ENCODE measurements at places on chromosomes 7 and 10. TPM values are rescaled to one million over a fixed set of nuclear protein-coding genes. Genes with fewer than 3 reads are reported as not detected.

The ZNF438 gene
- 16.5 TPM for total RNA-seq

DNA sequence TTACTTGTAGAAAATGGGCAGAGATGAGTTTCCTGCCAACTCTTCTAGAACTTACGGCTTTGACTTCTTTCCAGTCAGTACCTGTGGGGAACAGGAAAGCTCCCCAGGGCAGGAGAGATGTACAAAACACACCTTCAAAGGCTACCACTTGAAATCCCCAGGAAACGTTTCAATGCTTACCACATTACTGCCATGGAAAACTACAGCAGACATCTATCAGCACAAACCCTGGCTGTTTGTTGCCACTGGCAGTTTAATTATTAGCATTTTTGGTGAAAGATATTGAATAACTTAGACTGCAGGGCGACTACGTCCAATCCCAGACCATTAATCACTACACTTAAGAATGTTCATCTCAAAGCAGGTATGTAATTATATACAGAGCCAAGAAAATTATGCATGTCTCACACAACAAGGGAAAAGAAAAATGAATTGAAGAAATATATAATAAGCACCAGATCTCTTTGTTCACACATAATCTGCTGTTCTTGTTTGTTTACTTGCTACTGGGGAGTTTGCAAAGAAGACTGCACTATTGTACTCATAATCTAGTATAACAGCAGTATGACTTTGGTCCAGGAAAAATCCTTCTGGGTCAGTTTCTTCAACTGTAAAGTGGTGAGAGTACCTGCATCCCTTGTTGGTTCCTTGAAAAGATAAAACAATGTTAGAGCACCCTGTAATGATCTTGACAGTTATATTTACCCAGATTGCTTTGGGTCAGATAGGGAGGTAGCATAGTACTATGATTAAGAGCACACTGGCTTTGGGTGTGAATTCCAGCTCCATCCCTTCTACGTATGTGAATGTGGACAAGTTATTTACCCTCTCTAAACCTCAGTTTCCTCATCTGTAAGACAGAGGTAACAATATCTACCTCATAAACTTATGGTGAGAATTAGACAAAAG, 138.3 kb downstream of the DOCK4 start:
- no peak for DNase-seq

DNA sequence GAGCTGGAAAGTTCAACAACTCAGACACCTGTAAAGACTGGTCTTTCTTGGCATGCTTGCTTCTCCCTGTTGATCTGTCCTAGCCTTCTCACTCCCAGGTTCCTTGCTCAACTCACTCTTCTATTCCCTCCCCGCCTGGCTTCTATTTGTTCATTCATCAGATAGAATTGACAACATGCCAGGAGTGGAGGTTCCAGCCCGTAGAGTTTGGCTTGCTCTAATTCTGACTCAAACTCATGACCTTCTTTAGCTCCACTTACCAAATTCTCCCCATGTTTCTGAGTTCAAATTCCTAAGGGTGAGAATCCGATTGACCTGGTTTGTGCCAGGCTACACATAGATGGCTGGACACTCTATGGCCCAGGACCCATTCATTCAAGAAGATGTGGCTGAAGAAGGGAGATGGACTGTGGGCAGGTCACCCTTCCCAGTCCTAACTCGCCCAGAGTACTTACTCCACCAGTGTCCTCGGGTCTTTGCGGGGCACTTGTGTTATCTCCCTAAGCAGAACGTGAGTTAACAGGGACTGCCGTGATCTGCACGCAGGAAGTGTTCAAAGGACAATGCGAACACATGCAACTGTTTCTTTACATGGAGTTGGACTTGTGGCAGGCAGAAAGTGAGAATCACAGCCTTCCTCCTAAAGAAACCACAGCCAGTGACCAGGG, 4.0 kb upstream of the TMEM236 start:
- DNase-seq = no peak

GRCh38 chr10:44172883-44173607, 211.9 kb downstream of the CXCL12 start:
- no peak for DNase-seq

DNA sequence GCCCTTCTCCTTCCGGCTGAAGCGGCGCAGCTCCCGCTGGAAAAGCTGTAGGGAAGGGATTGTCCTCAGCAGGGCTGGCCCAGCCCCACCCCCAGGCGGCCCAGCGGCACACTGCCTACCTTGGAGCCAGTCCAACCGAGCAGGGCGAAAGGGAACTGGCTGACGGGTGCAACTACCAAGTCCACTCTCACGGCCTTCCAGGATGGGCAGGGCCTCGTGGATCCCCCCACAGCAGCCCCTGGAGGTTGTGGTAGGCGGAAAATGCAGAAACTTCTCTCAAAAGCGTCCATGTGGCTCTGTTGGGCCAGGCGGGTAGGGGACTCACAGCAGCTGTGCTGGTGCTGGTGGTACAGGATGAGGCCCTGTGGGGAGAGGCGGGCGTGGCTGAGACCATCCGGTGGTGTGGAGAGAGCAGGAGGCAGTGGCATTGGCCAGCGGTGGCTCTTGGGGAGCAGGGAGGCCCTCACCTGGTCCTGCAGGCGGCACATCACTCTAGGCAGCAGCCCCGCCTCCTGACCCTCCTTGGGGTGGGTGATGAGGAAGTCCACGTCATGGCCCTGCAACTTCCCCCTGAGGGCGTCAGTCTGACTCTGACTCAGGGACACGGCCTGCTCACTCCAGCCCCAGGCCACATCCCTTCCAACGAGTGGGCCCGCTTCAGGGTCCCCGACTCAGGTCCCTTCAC, 8.4 kb upstream of the PGAM2 start:
- DNase-seq = peak; percentile 92

DNA sequence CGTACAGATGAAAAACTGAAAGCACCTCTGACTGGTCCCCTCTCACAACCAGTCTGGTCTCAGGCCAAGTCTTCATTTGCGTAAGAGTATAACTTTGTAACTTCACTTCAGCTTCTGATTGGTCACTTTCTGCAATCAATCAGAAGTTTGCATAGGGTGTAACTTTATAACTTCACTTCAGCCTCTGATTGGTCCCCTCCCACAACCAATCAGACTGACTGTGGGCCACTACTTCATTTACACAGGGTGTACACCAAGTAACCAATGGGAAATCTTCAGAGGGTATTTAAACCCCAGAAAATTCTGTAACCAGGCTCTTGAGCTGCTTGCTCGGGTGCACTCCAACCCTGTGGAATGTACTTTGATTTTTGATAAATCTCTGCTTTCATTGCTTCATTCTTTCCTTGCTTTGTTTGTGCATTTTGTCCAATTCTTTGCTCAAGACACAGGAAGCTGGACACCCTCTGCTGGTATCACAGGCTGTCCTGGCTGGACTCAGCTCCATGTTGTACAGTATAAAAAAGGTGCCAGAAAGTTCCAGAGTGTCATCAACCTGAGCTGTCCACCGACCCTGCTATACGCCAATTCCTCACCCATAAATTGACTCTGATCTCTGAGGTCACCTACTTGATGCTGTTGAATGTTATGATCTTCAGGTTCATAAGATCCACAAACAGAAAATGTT, 74.5 kb downstream of the COBL start:
- no peak for DNase-seq

DNA sequence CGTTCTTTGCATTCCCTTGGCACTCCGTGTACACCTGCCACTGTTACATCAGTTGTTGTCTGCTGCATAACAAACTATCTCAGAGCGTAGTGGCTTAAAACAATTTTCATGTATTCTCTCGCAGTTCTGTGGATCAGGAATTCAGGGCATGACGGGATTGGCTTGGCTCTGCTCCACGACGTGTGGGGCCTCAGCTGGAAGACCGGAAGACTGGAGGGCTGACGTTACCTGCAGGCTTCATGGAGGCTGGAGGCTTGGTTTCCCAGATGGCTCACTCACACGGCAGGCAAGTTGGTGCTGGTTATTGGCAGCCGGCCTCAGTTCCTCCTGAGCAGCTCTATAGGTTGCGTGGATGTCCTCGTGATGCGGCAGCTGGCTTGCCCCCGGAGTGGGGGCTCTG, 25.5 kb downstream of the NYAP1 start:
- DNase-seq = no peak

- DNase-seq = no peak
Measured at GRCh38 chr10:133079836-133080682, 7.7 kb upstream of the ADGRA1 start.

GRCh38 chr10:49608166-49609005, 1.7 kb upstream of the SLC18A3 start:
- peak; percentile 24 for DNase-seq

The TRUB1 gene
- total RNA-seq = 5.4 TPM

The ZNF365 gene
- 2.4 TPM for total RNA-seq

All from aorta (tissue), 5 donors.